ENCODE measurements at places on chromosomes 3 and 15. TPM values are rescaled to one million over a fixed set of nuclear protein-coding genes. Genes with fewer than 3 reads are reported as not detected.

DNA sequence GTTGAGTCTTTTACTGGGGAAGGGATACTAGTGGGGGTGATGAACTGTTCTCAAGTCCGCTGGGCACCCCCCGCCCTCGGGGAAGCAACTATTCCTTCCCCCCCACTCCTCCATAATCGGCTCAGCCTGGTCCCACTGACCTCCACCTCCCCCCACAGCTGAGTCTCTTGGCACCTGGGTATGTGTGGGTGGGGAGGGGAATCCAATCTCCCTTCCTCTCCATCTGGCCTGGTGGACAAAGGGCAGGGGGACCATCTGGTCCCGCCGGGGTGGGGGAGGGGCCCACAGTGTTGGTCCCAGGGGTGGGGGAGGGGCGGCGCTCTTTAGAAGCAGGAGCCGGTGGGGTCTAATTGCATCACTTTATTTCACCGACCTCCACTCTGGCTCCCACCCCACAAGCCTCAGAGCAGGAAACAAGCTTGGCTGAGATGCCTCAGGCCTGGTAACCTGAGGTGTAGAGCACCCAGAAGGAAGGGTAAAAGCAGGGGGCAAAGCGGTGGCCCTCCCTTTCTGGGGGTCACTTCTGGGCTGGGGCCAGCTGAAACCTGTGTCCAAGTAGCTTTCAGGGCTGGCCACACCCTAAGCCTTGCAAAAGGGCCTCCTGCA, 1.0 kb upstream of the PCBP4 start:
- no peak for DNase-seq

GRCh38 chr3:71166339-71167240, 416.9 kb downstream of the FOXP1 start:
- no peak for DNase-seq

The ABHD10 gene
- polyA plus RNA-seq: 10.0 TPM

The NEK10 gene
- polyA plus RNA-seq: 0.24 TPM

The LTK gene
- polyA plus RNA-seq: 0.17 TPM

Measured in endothelial cell of umbilical vein (primary cell).